IMR-90 (cell line): ENCODE measurements at places on chromosomes 5 and 9. TPM values are rescaled to one million over a fixed set of nuclear protein-coding genes. Genes with fewer than 3 reads are reported as not detected.

DNA sequence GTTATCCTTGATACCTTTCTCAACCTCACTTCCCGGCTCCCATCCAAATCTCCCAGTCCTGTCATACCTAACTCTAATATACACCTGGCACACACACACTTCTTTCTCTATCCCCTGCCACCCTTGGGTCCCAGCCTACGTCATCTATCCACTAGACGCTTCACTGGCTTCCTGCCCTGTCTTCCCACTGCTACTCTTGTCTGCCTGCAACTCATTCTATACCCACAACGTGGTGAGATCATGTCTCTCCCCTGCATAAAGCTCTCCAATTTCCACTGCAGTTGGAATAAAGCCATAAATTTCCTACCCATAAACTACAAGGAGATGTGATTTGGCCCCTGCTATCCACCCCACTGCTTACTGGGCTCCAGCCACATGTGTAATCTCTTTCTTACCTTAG is 93.5 kb downstream of the JMY start:
- no peak for DNase-seq

- no peak for DNase-seq
Observed at GRCh38 chr5:3911773-3912172, 316.1 kb downstream of the IRX1 start.

DNA sequence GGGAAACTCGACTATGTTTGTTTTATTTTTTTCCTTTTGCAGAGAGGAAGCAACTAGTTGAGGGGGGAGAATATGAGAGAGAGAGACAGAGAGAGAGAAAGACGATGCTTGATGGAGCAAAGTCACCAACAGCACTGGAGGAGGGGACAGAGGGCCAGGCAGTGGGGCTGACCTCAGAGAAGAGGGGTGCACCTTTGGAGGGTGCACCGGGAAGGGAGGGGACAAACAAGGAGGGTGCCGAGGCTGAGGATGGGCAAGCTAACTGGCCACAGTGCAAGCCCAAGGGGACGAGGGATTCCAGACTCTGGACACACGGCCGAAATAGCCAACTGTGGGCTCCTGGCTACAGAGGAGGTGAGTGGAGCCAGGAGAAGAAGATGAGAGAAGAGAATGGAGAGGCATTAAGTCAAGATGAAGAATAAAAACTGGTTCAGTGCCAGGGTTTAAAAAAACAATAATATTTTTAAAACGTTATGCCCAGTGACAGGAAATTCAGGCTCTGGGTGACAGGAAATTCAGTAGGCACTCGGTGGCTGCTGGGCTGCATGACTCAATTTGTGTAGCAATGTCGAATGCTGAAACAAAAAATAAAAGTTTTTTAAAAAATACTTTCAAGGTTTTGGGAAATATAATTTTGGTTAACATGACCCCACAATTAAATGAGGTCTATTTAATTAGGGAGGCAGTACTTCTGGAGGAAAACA is 13.3 kb upstream of the GLRX start:
- no peak for DNase-seq

The CAMK2A gene
- 0.17 and 0.19 TPM in 2 replicates for polyA plus RNA-seq

- DNase-seq: no peak
Observed at GRCh38 chr5:64330728-64331231, 165.1 kb downstream of the RNF180 start.

The CHSY3 gene
- polyA plus RNA-seq: 0.46 and 0.62 TPM in 2 replicates

GRCh38 chr5:163619273-163619934 is 114.0 kb downstream of the MAT2B start:
- DNase-seq: peak; percentile 7

- no peak for DNase-seq
Observed at GRCh38 chr5:137960819-137961218, 71.6 kb downstream of the PKD2L2 start.

GRCh38 chr9:131120620-131121228 is 4.7 kb upstream of the NUP214 start:
- DNase-seq: no peak

GRCh38 chr5:58760222-58760621 is 177.3 kb downstream of the RAB3C start:
- no peak for DNase-seq

The CXXC5 gene
- polyA plus RNA-seq: 35.7 and 38.8 TPM in 2 replicates

The ANKRD34B gene
- not detected in 2 replicates for polyA plus RNA-seq

DNA sequence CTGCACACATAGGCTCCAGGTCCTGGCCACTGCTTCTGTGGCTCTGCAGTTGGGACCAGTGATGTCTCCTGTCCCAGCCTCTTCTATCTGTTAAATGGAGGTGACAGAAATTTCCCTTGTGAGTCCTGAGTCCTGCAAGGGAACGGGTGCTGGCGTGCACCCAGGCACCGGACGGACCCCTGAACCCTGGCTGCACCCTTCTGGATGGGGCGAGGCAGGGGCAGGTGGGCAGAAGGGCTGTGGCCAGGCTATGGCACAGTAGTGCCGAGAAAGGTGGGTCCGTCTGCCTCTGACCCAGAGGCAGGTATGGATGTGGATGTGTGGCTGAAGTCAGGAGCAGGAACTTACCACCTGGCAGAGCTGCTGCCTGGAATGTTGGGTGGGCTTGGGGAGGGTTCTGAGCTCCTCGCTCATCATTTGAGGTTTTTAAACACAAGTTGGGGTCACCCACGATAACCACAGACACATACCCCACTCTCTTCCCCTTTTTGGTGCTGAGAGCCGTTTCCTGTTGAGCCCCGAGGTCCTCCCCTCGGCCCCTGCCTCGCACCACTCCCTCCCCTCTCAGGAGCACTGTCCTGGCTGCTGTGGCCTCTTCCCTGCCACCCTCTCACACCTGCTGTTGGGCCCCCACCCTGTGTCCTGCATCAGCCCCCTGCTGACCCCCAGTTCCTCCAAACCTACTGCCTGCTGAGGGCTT is 82.0 kb downstream of the COL5A1 start:
- DNase-seq: no peak

- peak; percentile 35 for DNase-seq
Observed at GRCh38 chr5:33725806-33726205, 166.0 kb downstream of the ADAMTS12 start.

- peak; percentile 79 for DNase-seq
Observed at GRCh38 chr5:58133631-58134296, 326.1 kb downstream of the PLK2 start.

The PCAT7 gene
- polyA plus RNA-seq: not detected in 2 replicates

DNA sequence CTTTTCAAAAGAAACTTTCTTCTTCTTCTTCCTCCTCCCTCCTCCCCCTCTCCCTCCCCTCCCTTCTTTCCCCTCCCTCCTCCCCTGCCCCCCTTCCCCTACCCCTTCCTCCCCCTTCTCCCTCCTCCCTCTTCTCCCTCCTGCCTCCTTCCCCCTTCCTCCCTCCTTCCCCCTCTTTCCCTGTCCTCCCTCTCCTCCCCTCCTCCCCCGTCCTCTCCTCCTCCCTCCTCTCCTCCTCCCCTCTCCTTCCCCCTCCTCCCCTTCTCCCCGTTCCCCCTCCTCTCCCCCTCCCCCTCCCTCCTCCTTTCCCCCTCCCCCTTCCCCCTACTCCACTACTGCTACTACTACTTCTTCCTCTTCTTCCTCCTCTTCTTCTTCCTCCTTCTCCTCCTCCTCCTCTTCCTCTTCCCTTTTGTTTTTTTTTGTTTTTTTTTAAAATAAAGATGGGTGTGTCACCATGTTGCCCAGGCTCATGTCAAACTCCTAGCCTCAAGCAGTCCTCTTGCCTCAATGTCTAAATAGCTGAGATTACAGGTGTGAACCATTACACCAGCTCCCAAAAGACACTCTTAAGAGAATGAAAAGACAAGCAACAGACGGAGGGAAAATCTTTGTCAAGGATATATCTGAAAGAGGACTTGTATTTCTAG is 87.5 kb downstream of the SCAMP1 start:
- no peak for DNase-seq

GRCh38 chr5:140004174-140004573 is 38.9 kb downstream of the NRG2 start:
- no peak for DNase-seq

The ARID3C gene
- 0.07 TPM in 1 of 2 replicates, not detected in the other for polyA plus RNA-seq

The HSPB3 gene
- 0.31 and 0.98 TPM in 2 replicates for polyA plus RNA-seq

The ZNF454 gene
- 0.07 and 0.12 TPM in 2 replicates for polyA plus RNA-seq

The GPR150 gene
- polyA plus RNA-seq: 0.10 and 0.11 TPM in 2 replicates

DNA sequence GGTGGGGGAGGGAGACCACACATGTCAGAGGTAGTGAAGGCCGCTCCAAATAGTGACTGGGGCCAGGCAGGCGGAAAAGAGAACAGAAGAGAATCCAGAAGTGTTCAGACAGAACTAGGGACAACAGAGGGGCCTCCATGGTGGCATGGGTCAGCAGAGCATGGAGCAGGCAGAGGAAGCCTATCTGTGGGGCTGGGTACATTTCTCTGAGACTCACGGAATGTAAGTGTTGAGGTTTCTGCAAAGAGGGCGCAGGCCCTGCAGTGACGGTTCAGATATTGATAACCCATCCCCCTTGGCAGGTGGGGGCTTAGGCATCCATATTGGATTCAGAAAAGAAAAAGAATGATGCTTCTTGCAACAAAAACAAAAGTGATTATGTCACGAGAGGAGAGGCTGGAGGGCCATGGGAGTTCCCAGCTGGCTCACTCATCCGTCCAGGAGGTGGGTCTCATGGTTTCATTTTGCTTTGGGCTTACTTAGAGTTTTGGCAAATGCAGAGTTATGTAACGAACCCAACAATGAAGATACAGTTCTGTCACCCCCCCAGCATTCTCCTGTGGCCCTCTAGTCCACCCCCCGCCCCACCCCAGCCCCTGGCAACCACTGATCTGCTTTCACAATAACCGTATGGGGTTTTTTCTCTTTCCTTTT is 5.4 kb upstream of the RMND5B start:
- no peak for DNase-seq

- DNase-seq: peak; percentile 83
Observed at GRCh38 chr5:34524123-34524522, 132.0 kb upstream of the RAI14 start.

The FABP6 gene
- polyA plus RNA-seq: not detected in 2 replicates

The NEK6 gene
- 110 and 112 TPM in 2 replicates for polyA plus RNA-seq

GRCh38 chr5:921456-922435 is 29.1 kb downstream of the TRIP13 start:
- no peak for DNase-seq

GRCh38 chr9:72292874-72293607 is 72.0 kb downstream of the ZFAND5 start:
- DNase-seq: peak; percentile 75

DNA sequence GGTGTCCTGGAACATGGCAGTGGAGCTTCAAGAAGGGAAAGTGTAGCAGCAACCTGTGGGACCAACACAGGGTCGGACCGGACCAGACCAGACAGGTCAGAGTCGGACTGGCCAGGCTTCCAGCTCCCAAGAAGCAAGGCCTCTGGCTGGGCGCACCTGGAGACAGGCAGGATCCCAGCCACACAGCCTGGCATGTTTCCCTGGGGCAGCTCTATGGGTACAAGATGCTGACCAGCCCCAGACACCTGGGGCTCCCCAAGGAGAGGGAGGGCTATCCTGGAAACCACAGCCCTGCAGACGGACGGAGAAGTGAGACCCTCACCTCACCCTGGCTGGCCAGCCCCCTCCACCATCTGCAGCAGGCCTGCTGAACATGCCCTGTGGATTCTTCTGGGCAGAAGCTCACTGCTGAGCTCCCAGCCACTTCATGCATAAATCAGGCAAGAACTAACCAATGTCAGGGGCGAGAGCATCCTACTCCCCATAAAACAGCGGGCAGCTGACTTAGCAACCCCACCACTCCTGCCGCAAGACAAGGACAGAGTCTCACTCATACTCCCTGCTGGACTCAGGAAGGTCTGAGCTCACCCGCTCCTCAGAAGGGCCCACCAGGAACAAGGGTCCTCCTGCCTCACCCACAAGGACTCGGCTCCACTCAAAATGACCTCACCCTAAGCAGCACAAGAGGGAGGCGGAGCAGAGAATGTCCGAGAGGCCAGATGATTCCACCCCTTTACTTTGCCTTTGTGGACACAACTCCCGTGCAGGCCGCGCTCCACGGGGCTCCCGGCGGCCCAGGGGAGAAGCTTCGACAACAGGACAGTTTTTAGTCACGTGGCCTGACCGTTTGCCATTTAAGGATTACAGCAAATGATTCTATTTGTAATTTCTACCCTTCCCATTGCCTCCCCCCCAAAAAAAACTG is 2.9 kb upstream of the DPH7 start:
- DNase-seq: no peak

The BHMT2 gene
- 0.16 and 0.60 TPM in 2 replicates for polyA plus RNA-seq

GRCh38 chr5:163913548-163913947 is 408.1 kb downstream of the MAT2B start:
- DNase-seq: peak; percentile 14

DNA sequence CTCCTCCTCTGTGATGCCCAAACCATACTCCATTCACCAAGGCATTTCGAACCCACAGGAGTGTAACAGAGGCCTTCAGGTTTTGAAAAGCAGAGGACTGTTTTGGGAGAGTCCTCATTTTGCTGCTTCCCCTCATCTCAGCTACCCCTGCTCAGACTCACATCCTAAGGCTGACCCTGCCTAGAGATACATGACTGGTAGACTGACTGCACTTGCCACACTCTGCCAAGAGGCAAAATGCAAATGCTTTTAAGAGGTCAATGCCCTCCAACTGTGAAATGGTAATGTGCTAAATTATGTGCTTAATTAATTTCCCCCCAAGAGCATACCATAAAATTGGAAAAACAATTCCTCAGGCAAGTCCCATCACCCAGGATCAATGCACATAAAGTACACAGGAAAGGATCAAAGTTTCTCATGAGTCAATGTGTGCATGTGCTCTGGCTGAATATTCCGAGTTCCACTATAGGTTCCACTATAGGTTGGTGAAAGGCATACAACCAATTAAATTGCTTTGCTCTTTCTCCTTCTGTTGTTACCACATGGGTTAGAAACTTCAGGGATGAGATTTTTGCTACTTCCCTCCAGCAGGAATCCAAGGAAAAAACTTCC is 87.0 kb downstream of the RGS7BP start:
- DNase-seq: no peak

- no peak for DNase-seq
Observed at GRCh38 chr5:34832568-34832967, 6.4 kb upstream of the TTC23L start.

- no peak for DNase-seq
Observed at GRCh38 chr5:38364825-38365224, 106.5 kb downstream of the EGFLAM start.

DNA sequence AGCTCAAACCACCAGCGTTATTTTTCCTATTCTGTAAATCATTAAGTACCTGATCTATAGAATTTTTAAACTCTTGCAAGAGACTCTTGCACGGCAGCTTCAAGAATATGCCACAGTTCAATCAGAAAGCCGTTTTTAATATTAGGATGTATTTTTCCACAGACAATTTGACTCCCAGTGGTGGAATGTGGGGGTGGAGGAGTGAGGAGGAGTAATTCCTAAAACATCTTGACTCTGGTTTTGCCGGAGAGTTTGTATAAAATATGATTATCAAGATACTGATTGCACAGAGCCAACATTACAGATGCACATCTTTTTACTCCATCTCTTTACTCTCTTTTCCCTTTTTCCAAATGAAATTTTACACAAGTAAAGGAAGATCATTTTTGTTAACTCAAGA is 288.3 kb downstream of the ENC1 start:
- peak; percentile 41 for DNase-seq

DNA sequence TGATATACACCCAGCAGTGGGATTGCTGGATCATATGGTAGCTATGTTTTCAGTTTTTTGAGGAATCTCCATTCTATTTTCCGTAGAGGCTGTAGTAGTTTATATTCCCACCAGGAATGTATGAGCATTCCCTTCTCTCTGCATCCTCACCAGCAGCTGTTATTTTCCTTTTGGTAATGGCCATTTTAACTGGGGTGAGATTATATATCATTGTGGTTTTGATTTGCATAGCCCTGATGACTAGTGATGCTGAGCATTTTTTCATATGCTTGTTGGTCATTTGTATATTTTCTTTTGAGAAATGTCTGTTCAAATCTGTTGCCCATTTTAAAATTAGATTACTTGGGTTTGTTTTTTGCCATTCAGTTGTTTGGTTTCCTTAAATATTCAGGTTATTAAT is 11.2 kb upstream of the PPIC start:
- DNase-seq: peak; percentile 81
